ENCODE measurements at places on chromosomes 1 and 21.

DNA sequence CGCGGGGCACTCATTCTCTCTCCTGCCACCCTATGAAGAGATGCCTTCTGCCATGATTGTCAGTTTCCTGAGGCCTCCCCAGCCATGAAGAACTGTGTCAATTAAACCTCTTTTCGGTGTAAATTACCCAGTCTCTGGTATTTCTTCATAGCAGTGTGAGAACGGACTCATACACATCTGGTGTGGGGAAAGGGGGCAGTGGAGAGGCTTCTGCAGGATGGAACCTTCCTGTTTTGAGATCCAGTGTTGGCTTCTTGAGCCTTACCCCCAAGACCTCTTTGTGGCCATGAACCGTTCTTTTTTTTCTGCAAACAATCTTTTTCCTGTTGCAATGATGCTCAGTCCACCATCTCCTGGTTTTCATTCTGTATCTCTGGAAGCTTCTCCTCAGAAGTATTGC, 248.4 kb downstream of the PRDM2 start:
- no peak for DNase-seq

DNA sequence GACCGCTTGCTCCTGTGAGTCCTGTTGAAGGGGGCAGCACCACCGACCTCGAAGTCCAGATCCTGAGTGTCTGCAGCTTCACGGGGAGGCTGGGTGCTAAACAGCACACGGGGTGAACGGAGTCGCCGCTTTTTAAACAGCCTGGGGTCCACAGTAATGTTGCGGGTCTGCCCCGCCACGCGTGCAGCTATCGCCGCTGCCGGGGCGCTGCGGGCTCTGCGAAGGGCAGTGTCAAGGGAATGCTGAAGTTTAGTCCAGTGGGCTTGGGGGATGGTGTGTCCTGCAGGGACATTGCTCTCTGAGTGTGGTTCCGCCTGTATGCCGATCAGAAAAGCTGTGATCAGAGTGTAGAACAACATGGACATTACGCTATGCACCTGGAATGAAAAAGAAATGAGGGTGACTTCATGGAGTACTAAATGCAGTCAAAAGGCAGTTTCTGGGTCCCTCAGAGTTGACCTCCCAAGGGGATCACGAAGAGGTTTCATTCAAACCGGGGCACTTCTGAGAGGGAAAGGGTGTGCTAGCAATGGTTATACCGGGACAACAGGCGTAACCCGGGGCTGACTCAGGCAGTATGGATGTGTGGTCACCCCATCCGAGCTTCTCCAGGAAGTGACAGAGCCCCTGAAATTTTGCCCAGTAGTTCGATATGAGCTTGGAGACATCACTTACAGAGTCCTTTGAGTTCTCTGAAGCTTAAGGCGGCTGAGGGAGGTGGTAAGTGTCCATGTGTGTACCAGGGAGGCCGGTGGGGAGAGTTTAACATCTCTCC, 51.4 kb downstream of the NGF start:
- DNase-seq: no peak

DNA sequence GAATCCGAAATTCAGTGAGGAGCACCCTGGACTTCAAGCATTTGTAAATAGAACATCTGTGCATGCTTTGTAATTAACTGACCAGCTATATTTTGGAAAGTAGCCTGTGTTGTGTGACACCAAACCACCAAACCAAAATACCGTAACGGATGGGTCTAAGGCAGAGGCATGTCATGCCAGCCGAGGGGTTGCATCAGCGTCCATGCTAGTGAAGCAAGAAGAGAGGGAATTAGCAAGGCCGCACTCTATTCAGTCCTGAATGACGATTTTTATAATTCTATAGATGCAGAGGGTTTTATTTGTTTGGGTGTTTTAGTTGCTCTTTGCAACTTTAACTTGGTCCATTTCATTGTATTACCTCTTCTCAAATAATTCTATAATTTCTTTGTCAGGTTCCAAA, 116.8 kb upstream of the SMYD2 start:
- DNase-seq: no peak

- DNase-seq: peak; percentile 79
Observed at GRCh38 chr1:221263831-221264767, 384.9 kb downstream of the HLX start.

- DNase-seq: no peak
Observed at GRCh38 chr1:213988507-213989001, 781 bp downstream of the PROX1 start.

GRCh38 chr1:5493851-5494311, 498.3 kb downstream of the NPHP4 start:
- peak; percentile 30 for DNase-seq

- no peak for DNase-seq
Observed at GRCh38 chr1:15337656-15338402, 71.9 kb upstream of the EFHD2 start.

DNA sequence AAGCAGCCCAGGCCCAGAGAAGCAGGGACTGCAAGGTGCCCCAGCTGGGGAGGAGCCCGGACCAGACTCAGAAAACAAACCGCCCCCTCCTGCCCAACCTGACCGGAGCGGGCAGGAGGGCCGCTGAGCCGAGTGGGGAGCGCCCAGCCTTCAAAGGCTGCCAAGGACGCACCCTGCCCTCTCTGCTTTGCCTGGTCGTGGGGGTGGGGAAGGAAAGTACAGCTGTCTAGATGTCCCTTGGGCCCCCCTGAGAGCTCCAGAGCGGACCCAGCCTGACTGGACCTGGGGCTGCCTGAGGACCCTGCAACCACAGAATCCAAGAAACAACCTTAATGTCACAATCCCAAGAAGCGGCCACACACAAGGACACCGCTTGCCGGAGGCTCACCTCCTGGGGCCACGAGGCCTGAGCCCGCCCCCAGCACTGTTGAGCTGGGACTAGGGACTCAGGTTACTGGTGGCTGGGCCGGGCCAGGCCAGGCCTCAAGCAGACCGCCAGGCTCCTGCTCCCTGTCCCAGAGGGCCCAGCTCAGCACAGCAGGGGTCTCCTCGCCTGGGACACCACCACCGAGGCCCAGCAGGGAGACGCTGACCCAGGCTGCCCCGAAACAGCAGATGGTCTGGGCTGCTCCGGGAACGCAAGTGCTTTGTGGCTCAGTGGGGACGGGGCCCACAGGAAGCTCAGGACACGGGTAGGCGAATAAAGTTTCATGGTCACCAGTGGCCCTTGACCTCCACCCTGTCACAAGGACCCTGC, 1.4 kb downstream of the DVL1 start:
- DNase-seq: no peak

GRCh38 chr21:36461277-36461917, 18.5 kb downstream of the CLDN14 start:
- no peak for DNase-seq

DNA sequence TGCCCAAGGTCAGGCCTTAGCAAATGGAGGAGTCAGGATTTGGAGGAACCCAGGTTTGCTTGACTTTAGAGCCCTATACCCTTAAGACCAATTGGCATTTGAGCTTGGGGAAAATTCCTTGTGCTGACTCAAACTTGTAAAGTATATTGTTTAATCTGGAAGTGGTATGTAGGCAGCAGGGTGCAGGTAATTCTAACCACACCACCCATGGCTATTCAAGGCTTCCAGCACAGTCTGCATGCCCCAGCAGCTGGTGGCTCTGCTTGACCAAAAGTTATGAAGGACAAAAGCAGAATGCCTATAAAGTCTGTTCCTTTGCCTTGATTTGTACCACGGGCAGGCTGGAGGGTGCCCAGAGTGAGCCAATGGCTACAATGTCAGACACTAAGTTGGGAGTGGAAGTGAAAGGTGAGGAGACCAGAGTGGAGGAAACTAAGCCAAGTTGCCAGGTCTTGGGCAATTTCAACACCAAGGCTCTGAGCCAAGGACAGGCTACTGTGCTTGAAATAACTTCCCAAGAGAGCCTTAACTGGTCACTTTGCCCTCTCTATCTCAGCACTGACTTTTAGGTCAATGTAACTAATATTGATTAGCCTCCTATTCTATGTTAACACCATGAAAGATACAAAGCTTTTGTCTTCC, 4.7 kb upstream of the G0S2 start:
- no peak for DNase-seq

GRCh38 chr1:114105421-114105979, 48.2 kb downstream of the SYT6 start:
- DNase-seq: no peak

DNA sequence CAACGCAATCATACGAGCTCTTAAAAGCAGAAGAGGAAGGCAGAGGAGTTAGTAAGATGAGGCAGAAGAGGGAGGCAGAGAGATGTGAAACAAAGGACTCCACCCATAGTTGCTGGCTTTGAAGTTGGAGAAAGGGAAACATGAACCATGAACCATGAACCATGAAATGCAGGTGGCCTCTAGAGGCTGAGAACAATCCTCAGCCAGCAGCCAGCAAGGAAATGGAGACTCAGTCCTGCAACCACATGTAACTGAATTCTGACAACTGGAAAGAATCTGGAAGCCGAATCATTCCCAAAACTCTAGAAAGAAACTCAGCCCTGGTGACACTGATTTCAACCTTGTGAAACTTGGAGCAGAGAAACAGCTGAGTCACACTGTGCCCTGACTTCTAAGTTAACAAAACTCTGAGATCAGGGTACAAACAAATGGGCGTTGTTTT, 10.1 kb downstream of the DIPK1A start:
- no peak for DNase-seq

DNA sequence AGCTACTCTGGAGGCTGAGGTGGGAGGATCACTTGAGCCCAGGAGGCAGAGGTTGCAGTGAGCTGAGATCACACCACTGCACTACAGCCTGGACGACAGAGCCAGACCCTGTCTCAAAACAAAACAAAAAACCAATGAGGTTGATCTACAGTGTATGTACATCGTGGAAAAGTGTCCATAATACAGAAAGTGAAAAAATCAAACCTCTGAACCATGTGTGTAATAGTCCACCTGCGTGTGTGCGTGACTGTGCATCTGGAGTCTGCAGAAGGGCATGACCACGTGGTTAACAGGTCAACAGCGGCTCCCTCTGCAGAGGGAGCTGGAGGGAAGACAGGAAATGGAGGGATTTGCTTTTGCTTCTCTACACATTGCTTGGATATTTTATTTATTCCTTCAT, 32.4 kb upstream of the ENO1 start:
- DNase-seq: no peak

- no peak for DNase-seq
Observed at GRCh38 chr1:20321573-20321972, 30.9 kb downstream of the VWA5B1 start.

- no peak for DNase-seq
Observed at GRCh38 chr21:38888991-38889561, 83.3 kb downstream of the ETS2 start.

DNA sequence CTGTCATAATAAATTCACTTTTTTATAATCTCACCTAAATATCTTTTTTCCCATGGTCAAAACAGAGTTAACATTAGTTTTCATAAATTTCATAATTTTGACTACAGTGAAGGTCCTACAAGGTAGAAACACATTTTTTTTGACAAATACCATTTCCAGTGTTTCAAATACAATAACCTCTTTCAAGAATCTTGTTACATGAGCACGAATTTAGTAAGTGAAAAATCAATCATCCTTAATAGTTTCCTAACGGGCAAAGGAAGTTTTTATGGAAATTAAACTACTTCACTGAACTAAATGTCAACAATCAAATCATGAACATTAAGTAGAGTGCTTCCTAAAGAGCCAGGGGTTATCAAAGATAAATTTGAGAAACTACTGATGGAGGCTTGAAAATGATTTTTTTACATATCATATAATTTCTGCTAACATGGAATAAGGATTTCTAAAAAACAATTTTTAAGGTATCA, 35.4 kb downstream of the ABL2 start:
- DNase-seq: no peak

DNA sequence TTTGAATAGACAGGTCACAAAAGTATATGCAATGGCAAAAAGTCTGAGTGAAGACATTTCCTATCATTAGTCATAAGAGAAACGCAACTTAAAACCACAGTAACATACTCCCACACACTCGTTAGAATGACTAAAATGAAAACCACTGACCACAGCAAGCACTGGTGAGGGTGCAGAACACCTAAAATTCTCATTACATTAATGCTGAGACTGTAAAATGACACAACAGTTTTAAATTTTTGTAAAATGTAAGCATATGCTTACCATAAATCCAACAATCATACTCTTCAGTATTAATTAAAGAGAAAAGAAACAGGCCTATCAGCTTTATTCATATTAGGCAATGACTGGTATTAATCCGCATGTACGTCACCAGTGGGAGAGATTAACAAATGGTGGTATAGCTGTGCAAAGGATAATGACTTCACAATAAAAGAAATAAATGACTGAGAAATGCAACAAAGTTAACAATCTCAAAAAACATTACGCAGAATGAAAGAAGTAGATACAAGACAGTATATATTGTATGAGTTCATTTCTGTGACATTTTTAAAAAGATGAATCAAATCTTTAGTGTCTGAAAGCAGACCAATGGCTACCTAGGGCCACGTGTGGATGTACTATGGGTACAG, 253.5 kb downstream of the AKT3 start:
- no peak for DNase-seq

DNA sequence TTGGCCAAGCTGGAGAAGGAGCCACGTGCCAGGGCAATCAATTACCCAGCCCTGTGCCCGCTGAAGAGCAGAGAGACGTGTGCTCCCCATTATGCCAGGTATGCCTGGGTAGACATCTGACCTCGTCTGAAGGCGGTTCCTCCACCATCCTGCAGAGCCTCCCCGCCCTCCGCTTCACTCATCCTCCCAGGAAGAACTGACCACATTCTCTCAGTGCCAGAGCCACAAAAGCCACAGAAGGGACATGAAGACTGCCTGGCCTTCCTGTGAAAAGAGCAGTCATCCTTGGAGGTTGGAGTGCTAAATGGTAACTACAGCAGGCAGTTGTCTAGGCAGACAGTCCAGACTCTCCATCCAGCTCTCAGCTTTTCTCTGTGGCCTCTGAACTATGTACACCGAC, 12.0 kb downstream of the SYT2 start:
- no peak for DNase-seq

DNA sequence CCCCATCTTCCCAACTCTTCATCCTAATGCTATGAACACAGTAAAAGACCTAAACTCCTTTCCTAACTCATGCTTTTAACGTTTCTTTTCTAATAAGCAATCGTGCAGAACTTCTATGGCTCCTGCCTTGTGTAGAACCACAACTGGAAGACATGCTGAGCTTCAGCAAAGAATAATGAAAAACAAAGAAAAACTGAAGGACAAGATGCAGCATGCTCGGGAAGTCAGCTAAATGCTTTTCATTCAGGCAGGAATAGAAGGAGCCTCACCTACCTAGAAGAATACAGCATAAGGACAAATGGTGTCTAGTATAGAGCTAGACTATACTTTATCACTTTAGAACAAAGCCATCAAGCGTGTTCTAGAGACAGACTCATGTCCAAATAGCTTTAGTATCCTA, 45.9 kb downstream of the LUZP1 start:
- no peak for DNase-seq

DNA sequence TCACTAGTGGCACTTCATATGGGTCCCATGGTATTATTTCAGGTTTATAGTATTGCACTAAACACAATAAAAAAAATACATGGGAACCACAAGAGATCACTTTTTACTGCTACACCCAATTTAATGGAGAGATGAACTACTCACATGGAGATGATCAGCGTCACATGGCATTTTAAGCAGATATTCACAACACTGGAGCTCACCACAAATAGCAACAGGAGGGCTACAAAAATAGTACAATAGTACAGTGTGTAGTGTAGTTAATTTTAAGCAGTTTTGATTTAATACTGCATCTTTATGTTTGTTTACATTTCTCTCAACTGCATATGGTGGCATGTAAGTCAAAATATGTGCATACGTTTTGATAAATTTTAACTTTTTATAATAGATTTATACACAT, 31.0 kb downstream of the SNX7 start:
- DNase-seq: no peak

GRCh38 chr21:37848721-37849490, 67.4 kb downstream of the KCNJ6 start:
- no peak for DNase-seq

GRCh38 chr1:200028586-200029034, 1.1 kb downstream of the NR5A2 start:
- no peak for DNase-seq
